ENCODE measurements at places on chromosomes 3 and 15.

- DNase-seq = no peak
Measured at GRCh38 chr3:127671523-127672428, 976 bp upstream of the ABTB1 start.

GRCh38 chr15:33150431-33150941 lies 44.0 kb downstream of the FMN1 start:
- DNase-seq = peak; percentile 74

DNA sequence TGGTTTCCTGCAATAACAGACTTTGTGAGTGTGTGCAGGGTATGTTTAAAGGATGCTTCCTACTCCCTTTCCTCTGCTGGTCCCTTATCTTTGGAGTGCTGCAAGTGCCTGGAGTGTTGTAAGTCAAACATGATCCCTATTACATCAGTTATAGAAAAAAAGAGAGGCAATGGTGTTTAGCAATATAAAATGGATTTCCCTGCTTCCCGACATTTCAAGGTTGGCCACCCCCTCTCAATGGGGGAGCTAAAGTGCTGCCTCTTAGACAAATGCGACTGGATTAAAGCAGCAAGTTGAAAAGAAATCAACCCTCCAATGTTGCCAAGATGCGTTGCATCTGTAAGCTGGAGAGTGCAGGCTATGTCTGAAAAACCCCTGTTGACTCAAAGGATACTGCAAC lies 203.1 kb upstream of the WNT5A start:
- no peak for DNase-seq

DNA sequence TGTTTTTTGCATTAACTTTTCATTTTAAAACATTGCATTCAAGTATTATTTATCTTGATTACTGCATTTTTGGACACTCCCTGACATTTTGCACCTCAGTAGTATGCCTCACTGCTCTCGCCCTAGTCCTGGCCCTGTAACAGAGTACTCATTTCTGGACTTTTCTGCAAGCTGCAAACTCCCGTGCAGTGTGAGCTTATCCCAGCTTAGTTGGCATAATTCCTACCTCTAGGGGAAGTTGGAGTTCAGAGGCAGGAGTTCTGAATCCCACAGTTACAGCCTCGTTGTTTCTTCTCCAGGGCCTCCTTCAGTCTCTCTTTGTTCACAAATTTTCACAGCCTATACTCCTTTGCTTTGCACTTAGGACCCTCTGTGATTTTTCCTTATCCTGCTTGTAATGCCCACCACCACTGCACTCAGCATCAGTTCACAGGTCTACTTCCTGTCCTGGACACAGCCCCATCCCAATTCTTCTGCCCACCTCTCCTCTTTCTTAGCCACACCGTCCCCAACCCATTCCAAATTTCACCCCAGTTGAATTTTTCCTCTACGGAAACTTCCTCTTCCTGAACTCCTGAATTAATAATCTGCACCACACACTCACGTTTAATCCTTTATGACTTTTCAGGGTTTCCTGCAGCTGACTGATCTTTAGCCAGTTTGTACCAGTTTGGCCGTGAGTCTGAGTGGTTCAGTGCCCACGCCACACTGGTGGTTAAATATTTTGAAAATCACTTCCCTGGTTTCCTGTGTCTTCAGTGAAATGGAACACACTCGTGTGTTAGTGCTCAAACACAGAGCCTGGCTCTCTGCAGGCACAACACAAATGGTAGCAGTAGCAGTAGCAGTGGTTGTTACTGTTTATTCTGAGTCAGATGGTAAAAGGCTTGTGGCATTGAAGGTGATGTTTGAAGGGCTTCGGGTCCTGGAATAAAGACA lies 6.3 kb upstream of the CTSH start:
- no peak for DNase-seq

DNA sequence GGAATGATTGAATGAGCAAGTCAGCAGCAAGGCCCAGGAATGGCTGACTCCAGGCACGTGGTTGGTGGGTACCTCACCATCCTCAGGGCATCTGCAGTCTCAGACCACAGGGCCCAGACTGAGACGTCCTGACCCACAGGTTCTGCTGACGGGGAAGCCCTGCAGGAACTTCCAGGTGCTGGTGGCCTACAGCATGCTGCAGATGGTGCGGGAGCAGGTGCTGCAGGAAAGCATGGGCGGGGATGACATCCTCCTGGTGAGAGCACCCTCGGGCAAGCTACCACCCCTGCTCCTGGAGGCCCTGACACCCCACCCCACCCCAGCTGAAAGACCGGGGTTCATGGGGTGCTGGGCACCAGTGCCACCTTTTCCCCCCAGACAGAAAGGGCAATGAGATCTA lies 14.1 kb downstream of the TBC1D21 start:
- no peak for DNase-seq

GRCh38 chr3:58706395-58707167 lies 40.0 kb upstream of the FAM3D start:
- DNase-seq = no peak

- peak; percentile 8 for DNase-seq
Measured at GRCh38 chr15:52699457-52699856, 20.3 kb upstream of the ATOSA start.

GRCh38 chr3:4712109-4712508 lies 219.0 kb downstream of the ITPR1 start:
- no peak for DNase-seq

GRCh38 chr15:88533376-88533775 lies 13.1 kb downstream of the DET1 start:
- no peak for DNase-seq

GRCh38 chr3:160224256-160224655 lies 966 bp upstream of the C3orf80 start:
- no peak for DNase-seq

DNA sequence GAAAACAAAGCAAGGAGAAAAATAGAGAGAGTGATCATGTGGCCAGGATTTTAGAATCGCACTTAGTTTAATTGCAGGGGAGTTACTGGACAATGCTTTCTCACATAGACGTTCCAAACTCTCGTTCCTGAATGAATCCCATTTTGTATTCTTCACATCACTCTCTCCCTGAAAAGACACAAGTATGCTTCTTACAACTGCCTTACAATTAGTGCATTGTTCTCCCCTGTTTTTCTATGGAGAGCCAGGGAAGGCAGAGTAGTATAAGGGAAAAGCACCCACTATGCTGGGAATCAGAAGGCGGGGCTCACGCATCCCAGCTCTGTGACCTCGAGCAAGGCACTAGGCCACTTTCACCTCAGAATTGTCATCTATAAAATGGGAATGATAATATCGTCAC lies 14.4 kb downstream of the TMOD2 start:
- no peak for DNase-seq

DNA sequence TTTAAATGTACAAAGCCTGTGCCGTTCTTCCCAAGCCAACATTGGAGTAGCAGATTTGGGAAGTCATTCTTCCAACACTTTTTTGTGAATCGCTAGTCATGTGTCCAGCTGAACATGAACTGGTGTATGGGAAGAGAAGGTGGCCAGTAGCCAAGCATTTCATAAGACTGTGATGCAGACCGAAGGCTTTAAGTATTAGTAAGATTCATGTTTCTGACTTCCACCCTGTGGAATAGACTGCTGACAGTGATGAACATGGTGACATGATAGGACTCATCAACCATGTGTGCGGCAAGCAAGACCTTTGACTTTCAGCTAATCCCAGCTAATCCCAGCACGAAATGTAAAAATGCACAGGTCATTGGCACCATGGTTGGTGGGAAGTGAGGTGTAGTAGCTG lies 48.3 kb upstream of the THSD4 start:
- no peak for DNase-seq

DNA sequence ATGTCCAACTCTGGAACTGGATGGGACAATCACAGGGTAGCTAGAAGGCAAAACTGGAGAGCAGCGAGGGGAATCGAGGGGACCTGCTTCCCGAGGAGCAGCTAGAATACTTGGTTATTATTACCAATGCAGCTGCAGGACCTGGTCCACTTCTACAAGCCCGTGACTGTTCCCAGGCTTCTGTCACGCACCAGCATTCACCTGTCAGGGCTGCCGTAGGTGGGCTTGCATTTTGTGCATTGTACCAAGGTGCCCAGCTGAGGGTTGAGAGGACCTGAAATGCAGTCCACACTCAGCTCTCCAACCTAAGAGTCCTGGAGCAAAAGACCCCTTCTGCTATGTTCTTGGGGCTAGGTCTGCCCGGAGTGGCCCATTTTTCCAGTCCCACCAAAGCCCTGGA lies 2.3 kb downstream of the SEMA4B start:
- DNase-seq = no peak

DNA sequence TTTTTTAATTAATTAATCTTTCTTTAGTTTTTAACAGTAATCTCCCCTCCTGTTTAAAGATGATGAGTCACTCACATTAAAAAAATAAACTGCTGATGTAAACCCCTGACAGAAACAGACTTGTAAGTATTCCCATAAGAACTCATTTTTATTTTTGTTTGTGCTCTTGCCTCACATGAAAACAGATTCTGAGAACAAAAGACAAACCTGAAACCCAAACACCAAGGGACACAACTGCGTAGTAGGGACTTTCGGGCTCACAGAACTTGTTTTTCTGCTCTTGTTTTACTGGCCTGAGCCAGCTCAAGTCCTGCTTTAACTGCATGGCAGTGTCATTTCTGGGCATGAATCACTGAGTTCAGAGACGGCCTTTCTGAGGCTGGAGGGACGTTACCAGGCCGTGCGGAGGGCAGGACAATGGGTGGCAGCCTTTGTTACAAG lies 600.8 kb downstream of the FOXP1 start:
- DNase-seq = peak; percentile 41

DNA sequence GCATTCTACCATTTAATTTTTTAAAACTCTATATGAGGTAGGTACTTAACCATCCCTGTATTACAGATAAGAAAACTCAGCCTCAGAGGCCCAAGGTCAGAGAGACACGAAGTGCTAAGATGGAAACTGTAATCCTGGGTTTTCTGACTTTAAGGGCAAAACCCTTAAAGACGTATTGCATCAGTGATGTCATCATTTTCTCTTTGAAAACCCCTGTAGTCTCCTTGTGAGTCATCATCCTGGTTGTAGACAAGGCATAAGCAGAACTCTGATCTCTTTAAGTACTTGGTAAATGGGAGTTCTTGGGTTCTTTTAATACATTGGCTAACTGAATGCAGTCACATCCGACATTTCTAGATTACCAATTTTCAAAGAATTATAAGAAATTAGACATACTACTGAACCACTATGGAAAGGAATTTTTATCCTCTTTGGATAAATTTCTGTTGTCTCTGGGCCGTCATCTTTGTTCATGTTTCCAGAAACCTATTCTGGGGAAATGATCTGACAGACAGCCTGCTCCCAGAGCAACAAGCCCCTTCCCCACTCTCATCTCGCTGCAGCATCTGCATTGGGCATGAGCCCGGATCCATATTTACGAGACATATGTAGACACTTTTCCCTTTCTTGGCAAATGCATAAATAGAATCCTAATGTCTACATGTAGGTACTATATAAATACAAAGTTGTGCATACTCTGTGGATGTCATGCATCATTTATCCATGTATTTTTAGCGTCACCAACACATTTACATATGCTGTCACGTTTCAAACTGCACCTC lies 48.7 kb upstream of the MDFIC2 start:
- no peak for DNase-seq

GRCh38 chr3:164748626-164749025 lies 329.7 kb downstream of the SI start:
- no peak for DNase-seq

- DNase-seq = no peak
Measured at GRCh38 chr3:174716956-174717505, 142.1 kb upstream of the NAALADL2 start.

DNA sequence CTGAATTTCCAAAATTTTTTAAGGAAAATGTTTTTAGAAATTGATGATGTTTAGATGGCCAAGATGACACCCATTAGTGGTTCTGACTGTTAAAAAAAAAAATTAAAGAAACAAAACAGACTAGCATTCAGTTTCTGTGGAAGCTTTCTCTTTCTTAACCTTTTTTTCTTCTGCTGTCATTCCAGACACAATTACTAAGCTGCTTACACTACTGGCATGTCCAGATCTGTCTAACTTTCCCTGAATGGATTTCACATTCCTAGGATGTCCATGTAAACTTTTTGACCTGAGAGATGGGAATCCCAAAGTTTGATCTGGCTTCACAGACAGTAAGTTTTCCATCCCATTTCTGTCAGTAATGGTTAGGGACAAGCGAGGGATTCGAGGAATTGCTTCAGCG lies 10.3 kb upstream of the MTMR10 start:
- DNase-seq = no peak

GRCh38 chr3:24614359-24614758 lies 119.7 kb upstream of the THRB start:
- no peak for DNase-seq
